ENCODE measurements at places on chromosomes 13 and 19.

- DNase-seq = no peak
Observed at GRCh38 chr13:42283574-42283973, 11.6 kb downstream of the AKAP11 start.

- DNase-seq = no peak
Observed at GRCh38 chr13:44719857-44720671, 143.9 kb upstream of the TSC22D1 start.

DNA sequence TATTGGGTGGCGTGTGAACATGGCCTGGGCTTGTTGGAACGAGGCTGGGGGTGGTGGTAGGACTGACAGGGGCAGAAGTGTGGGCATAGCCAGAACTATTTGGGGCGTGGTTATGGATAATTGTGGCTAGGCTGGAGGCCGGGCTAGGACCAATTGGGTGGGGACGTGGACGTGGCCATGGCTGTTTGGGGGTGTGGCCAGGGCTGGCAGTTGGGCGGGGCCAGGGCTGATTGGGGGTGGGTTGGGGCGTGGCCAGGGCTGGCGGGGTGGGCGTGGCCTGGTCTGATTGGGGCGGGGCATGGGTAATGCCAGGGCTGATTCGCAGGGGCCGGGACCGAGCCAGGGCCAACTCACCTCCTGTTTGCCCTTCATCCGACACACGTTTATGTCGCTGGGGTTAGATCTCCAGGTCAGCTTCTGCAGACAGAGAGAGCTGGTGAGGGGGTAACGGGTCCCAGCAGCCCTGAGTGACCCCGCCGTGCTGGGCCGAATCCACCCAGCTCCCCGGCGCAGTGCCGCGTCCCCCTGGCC lies 2.8 kb downstream of the SEMA6B start:
- DNase-seq = no peak

GRCh38 chr13:22839603-22840530 lies 340.9 kb upstream of the SGCG start:
- DNase-seq = no peak

DNA sequence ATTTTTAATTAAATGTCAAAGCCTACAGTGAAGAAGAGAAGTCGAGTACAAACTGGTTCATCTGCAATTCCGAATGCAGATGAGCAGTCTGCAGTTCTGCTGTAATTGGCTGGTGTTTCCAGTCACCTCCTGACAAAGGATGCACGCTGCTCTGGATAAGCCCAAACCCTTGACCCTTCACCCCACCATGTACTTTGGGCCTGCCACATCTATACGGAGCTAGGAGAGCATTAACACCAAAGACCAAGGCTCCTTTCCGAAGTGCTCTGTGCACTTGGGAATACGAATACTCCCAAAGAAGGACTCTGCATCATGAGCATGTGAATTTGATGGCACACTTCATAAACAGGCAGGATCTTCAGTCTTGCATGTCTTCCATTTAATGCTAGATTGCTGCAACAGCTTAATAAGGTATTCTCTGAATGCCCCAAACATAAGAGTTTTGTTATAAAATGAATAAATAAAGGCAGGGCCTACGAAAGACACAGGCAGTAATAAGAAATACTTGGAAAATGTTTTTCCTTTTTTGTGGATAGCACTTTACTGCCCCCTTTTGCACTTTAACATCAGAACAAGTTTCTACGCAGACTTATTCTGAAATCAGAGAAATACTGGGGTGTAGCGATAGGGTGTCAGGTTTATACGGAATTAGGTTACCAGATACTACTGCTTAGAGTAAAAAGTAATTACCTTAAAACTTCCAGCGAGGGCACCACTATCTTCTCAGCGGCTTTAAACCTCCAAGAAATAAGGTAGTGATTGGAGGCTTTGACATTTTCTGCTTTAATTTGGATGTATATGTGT lies 15.0 kb downstream of the EFNB2 start:
- no peak for DNase-seq

DNA sequence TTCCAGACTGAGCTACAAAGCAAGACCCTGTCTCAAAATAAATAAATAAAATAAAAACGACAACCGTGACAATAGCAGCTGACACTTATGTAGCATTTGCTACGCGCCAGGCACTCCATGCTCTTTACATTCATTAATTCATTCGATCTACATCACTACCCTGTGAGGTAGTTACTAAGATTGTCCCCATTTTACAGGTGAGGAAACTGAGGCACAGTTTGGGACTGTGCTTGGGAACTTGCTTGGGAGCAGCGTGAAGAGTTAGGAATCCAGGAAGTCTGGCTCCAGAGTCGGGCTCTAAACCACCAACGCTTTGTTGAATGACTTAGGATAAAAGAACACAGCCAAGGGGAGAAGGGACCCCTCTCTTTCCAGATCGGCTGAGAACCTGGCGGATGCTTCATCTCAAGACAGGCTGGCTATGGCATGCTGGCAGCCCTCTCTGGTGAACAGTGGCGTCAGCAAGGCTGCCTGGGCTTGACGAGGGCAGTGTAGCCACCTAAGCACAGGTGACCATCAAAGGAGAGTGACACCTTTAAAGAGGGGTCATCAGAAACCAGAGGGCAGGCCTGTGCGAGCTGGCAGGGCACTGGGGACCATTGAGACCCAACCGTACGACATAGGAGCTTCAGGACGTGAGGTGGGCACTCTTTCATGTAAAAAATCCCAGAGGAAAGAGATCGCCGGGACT lies 591 bp downstream of the DOHH start:
- no peak for DNase-seq

GRCh38 chr13:83622422-83622784 lies 259.9 kb downstream of the SLITRK1 start:
- no peak for DNase-seq

GRCh38 chr13:104318121-104318520 lies 1251.9 kb upstream of the SLC10A2 start:
- no peak for DNase-seq

- DNase-seq = no peak
Observed at GRCh38 chr13:48816700-48817099, 159.0 kb upstream of the FNDC3A start.

GRCh38 chr19:10104130-10104513 lies 1.6 kb upstream of the ANGPTL6 start:
- no peak for DNase-seq

- peak; percentile 89 for DNase-seq
Observed at GRCh38 chr13:49247643-49248621, at the start of gene CDADC1. CDADC1 (plus strand) TSS chr13:49247925; CDS start chr13:49248038, 113 bp downstream.

DNA sequence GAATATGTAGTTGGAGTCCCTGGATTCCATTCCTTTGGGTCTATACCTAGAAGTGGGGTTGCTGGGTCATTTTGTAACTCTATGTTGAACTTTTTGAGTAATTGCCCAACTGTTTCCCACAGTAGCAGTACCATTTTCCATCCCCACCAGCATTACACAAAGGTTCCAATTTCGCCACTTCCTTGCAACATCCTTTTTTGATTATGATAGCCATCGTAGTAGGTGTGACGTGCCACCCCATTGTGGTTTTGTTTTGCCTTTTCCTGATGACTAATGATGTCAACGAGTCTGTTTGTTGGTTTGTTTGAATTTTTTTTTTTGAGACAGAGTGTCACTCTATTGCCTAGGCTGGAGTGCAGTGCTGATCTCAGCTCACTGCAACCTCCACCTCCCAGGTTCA lies 3.3 kb upstream of the PEX11G start:
- peak; percentile 32 for DNase-seq

DNA sequence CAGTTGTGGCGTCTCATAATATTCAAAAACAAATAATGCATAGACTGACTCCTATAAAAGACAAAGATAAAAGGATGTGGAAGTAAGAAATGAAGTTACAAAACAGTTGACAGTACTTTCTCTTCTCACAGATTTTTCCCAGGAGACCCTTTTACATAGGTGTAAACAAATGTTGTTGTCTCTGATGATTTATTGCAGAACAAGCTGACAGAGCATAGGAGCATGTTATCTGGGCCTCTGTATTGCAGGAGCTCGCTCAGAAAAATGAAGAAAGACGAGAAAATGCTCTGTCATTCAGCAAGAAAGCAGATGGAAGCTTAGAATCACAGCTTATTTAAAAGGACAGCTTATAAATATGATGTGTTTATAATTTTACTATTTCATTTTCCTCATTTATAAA lies 353.6 kb upstream of the GPC6 start:
- DNase-seq = no peak

GRCh38 chr13:33318744-33319143 lies 33.2 kb upstream of the STARD13 start:
- no peak for DNase-seq

DNA sequence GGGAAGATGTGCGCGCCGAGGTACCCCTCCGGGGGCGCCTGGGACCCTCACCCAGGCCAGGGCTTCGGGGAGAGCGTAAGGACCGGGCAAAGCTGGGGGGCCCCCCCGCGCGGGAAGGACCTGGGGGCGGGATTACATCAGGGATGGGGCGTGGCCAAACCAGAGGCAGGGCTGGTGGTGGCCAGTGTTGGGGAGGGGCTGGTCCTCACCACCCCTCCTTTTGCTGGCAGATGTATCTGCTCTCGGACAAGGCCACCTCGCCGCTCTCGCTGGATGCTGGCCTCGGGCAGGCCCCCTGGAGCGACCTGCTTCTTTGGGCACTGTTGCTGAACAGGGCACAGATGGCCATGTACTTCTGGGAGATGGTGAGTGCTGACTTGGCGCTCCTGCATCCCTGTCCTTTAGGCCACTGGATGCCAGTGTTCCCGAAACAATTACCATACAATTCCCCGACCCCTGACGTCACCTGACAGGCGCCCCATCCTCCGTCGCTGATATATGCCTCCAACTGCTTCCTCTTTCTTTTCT lies 25.3 kb downstream of the TRPM4 start:
- no peak for DNase-seq

GRCh38 chr13:102593466-102593865 lies 3.3 kb upstream of the TPP2 start:
- DNase-seq = no peak

DNA sequence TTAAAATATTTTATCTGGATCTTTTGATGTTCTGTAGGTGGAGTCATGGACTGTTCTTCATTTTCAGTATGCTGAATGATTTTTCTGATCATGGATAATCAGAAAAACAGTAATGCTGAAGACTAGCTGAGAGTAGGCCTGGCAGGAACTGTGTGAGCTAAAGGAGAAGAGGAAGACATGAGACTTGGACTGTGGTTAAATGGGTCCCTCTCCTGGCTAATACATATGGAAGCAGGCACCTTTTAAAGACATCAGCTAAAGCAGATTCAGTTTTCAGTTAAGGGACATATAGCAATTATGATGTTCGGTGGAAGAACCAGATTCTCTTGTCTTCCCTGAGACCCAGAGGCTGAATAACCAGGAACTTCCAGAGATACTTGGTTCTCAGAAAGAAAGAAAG lies 169.4 kb downstream of the OLFM4 start:
- no peak for DNase-seq

DNA sequence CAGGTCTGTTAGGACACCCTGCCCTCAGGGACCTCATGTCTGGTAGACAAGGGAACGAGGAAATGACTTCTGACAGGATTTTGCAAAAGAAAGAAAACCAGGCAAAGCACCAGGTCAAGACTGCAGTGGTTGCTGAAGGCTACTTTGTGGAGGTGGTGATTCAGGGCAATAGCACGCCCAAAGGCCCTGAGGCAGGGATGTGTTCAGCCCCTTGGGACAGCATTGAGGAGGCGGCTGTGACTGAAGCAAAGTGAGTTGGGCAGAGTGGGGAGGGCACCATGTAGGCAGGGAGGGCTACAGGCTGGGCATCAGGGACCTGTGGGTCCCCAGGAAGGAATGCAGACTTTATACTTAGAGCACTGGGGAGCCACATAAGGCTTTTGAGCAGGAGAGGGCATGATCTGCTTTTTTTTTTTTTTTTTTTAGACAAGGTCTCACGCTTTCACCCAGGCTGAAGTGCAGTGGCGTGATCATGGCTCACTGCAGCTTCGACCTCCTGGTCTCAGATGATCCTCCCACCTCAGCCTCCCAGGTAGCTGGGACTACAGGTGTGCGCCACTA lies 10.8 kb upstream of the HOMER3 start:
- no peak for DNase-seq

DNA sequence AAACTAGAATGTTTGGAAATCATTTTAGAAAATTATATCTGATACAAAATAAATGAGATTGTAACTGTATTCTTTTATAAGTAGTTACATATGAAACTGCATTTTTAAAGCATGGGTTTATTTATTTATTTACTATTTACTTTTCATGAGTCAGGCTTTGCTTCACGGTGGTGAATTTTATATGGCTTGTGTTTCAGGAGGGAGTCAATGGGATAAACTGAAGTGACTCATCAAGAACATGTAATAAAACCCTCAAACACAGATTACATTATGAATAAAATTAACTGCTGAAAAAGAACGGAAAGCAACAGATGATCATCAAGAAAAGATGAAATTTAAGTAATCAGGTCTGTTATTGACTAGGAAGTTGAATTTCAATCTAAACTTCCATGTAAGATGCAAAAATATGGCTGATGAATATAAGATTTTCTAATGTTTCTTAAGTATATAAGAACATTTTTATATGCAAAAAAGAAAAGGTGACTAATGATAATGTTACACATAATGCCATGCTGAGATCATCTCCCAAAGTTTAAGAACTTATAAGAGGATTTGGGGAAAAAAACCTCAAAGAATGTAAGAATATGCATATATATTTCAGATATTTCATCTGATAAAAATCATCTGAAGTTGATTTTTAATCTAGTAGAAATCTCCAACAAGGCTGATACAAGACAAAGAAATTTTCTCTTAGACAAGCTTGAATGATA lies 383.6 kb downstream of the SLITRK1 start:
- no peak for DNase-seq

GRCh38 chr19:44912854-44913253 lies 1.6 kb upstream of the APOC1 start:
- no peak for DNase-seq

DNA sequence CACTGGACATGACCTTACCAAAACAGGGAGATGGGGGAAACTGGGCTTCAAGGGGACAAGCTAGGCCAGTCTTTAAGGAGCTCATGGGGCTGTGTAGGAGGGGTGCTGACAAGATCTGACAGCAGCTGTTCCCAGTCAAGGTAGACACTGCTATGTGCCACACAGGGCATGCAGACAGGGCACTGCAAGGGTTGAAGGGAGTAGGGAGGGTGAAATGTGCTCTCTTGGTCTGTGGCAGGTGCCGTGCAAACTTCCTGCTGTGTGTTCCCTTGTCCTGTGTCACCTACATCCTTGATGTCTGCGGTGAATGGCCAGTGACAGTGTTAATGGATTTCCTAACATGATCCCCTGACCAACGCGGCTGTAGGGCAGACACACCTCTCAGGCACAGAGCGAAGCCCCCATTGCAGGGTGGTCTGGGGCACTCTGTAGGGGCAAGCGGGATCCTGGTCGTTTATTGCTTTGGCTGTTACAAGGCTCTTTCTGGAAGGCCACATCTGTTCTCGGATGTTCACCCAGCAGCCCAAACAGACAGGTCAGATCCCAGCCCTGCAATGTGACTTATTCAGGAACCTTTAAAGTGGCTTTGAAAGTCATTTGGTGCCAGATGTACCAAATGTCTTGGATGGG lies 199.5 kb upstream of the ZNF536 start:
- DNase-seq = no peak

- DNase-seq = no peak
Observed at GRCh38 chr19:7850000-7850813, 20.2 kb downstream of the EVI5L start.

DNA sequence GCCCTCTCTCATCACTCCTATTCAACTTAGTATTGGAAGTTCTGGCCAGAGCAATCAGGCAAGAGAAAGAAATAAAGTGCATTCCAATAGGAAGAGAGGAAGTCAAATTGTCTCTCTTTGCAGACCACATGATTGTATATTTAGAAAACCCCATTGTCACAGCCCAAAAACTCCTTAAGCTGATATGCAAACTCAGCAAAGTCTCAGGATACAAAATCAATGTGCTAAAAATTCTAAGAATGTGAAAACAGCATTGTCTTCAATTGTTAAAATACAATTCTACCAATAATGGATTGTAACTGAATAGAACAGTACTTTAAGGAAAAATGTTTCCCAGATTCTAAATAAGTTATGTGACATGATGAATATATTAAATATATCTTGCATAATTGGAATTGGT lies 2269.2 kb upstream of the PCDH20 start:
- no peak for DNase-seq

Measured in activated CD8-positive, alpha-beta memory T cell treated with anti-CD3 and anti-CD28 coated beads, Interleukin-2, amount 50 U/mL, for 4 hours (primary cell).